ENCODE measurements at places on chromosomes 11 and 22.

GRCh38 chr11:19332476-19332875 lies 91.7 kb upstream of the E2F8 start:
- DNase-seq: no peak

DNA sequence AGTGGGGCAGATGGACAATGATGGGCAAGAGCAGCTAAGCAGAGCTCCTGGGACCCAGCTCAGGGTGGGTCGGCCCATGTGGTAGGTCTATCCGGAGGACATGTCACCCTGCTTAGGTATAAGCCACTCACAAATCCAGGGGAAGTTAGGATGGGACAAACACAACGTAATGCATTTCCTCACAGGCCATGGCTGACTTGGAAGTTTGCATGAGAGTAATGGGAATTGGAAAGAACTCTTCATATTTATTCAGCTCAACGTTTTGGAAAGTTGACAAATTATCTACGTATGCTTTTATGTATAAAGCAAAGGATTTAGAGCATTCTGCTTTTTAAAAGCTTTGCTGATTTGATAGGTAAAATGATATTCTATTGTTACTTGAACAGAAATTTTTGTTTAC lies 74.9 kb downstream of the SMCO4 start:
- DNase-seq: no peak

- DNase-seq: no peak
Measured at GRCh38 chr11:69014898-69015549, 2.0 kb upstream of the MRGPRF start.

DNA sequence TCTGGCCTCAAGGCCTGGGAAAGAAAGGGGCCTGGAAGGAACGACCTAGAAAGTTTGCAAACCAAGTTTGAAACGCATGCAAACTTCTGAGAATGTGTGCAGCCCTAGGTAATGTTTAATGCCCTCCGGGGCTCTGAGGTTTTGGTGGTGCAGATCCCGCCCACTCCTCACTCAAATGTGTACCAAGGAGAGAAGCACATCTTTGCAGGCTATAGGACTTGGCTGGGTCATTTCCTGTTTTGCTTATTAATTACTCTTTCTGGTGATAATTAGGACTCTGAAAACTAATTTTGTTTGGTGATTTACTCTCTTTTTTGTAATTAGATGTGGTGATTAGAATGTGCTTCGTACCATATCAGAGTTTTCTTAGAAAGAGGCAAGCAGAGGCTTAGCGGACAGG lies 625.9 kb upstream of the CADM1 start:
- DNase-seq: no peak

DNA sequence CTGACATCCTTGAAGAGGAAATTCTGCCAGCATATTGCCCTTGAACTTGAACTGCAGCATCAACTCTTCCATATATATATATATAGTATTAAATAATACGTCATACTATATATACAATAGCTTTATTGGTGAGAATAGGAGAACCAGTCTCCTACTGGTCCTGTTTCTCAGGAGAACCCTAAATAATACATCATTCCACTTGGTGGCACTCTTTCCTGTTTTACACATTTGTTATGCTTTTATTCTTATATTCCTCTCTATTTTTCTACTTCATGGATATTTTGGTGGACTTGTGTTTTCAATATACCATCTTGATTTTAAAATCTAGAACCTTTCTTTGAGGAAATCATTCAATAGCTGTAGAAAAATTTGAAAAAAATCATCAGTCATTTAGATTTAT lies 193.3 kb downstream of the TRPC6 start:
- peak; percentile 10 for DNase-seq

DNA sequence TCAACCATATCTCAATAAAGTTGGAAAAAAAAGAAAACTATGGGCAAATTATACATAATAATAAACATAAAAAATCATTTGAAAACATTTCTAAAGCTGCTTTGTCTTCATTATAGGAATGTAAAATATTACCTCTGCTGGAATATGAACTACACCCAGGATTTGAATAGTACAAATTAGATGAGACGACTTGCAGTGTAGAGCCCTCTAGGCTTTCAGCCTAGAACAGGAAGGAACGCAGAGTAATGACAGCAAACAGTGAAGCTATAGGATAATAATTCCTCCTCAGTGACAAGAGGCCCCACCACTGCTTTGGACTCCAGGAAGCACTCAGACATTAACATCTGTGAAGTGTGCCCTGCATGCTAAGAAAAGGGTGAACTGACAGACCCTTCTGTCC lies 7.7 kb downstream of the OR2AG1 start:
- DNase-seq: no peak

- DNase-seq: no peak
Measured at GRCh38 chr11:17974246-17974645, 38.6 kb downstream of the SERGEF start.

- no peak for DNase-seq
Measured at GRCh38 chr22:38257650-38258250, 15.1 kb downstream of the TMEM184B start.

DNA sequence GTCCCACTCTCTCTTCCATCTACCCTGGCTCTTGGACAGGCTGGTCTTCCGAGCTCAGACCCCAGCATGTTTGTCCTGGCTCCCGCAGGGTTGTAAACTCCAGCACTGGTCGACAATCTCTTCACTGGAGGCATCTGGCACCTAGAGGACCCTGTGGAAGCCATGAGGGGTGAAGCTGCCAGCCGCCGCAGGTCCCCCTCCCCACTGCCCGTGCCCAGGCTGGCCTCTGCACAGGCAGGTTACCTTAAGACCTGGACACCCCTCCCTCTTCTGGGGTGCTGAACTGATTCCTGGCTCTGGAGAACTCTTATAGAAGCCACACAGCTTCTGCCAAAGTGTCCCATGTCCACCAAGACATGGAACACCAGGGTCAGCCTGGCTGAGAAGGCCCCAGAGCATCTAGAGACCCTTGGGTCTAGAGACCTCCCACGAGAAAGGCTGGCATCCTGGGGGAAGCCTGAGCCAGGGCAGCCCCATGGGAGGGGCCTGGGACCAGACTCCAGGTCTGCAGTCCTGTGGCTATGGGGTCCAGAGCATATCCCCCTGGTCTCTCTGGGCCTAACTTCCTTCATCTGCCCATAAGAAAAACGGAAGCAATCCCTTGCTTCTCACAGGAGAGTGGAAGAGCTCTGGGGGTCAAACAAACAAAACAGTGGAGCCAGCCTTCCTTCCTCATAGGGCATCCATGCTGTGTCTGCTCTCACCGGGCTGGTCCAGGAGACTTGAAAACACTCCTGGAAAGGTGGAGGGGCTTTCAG lies 30.6 kb downstream of the LMO1 start:
- DNase-seq: no peak

DNA sequence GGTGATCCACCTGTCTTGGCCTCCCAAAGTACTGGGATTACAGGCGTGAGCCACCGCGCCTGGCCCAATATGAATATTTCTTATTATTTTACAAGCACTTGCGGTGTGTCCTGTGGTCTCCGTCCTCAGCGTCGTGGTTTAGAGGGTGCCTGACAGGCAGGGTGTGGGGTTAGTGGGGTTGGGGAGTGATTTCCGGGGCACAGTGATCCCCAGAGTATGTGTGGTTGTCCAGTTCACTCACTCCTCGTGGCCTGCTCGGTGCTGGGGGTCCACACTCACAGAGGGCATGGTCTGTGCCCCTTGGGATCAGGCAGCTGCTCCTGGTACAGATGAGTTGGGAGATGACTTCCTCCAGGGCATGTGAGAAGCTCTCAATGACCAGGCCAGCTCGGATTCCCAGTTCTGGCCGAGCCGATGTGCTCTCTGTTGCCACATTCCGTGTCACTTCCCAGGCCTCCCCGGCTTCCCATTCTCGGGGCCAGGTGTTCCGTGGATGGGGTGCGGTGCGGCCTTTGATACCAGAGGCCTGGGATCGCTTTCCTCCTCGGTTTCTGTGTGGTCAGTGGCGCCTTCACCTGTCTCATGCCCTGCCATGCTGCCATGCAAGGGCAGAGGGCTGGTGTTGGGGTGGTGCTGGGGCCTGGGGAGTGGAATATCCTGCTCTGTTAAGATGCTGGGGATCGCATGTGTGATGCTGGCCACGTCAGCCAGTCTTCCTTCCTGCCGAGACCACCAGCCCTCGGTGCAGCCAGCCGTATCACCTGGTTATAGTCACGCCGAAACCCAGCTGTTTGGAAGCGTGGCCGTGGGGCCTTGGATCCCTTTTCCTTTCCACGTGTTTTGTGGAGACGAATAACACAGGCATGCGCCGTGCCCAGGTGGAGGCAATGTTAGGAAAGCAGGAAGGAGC lies 39.6 kb downstream of the PARVB start:
- DNase-seq: no peak

GRCh38 chr11:123775289-123775688 lies 21.0 kb upstream of the OR6X1 start:
- DNase-seq: no peak

GRCh38 chr22:38218661-38219622 lies 17.1 kb downstream of the MAFF start:
- peak; percentile 98 for DNase-seq

GRCh38 chr11:92852229-92852628 lies 117.2 kb upstream of the MTNR1B start:
- DNase-seq: no peak

GRCh38 chr11:69463181-69463994 lies 18.1 kb upstream of the LINC01488 start:
- DNase-seq: peak; percentile 56

DNA sequence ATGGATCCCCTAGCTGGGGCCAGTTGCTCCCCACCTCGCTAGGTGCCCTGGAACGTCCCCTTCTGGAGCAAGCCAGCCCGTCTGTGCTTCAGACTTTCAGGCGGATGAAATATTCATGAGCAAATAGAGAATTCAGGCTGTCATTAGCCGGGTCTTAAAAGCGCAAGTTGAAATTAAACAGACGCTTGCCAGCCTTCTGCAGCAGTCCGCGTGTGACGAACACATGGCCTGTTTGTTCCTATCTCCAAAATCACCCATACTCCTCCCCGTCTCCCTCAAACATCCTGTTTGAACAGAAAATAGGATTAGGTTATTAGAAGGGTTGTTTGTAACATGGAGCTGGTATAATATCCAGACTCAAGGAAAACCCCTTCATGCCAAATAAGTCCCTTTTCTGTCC lies 38.7 kb downstream of the MYO18B start:
- no peak for DNase-seq

DNA sequence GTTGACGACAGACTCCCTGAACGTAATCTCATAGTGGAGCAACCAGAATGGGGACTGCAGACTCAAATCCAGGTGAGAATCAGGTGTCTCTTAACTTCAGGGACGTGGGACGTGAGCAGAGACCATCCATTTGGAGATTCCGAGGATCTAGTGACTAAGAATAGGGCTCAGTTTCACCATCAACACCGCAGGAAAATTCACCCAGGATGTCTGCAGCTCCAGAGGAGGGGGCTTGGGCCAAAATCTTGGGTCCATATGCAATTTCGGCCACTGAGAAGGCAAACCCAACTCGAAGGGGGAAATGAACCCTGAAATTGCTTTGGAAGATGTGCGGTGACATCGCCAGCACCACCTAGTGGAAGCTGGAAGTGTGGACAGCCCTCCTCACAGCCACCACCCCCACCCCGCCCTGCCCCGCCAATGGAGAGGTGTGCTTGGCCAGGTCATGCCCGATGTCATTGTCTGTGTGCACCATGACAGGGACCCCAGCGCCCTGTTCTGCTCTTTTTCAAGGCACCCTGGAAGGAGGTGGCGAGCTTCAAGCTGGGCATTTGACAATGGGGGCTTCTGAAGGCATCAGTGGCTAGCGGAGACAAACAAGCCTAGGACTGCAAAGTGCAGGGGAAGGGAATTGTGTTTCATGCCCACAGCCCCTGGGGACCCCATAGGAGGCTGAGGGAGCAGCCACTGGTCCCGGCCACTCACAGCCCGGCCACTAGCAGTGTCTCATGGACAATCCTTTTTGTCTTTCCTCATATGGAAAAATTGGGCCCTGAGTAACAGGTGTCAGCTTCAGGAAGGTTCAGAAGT lies 24.8 kb downstream of the APOL1 start:
- peak; percentile 59 for DNase-seq

- DNase-seq: peak; percentile 65
Measured at GRCh38 chr22:30232716-30233218, 13.8 kb downstream of the LIF start.

DNA sequence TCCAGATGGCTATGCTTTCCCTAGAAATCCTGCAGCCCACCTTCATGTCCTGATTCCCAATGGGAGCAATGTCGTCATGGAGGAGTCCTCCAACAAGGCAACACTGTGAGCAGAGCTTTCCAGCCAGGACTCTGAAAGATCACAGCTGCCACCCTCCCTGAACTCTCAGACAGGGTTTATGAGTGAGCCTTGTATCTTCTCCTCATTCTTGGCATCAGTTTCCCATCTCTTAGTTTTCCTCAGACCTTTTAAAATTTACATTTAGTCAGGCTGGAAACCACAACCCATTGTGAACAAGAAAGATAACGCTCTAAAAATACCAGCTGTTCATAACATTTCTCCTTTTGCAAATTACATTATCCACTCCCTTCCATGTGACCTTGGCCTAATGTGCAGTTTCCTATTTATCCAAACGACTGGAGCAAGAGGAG lies 15.6 kb upstream of the LYVE1 start:
- DNase-seq: no peak

GRCh38 chr22:19041704-19042074 lies 80.5 kb downstream of the DGCR2 start:
- DNase-seq: no peak

DNA sequence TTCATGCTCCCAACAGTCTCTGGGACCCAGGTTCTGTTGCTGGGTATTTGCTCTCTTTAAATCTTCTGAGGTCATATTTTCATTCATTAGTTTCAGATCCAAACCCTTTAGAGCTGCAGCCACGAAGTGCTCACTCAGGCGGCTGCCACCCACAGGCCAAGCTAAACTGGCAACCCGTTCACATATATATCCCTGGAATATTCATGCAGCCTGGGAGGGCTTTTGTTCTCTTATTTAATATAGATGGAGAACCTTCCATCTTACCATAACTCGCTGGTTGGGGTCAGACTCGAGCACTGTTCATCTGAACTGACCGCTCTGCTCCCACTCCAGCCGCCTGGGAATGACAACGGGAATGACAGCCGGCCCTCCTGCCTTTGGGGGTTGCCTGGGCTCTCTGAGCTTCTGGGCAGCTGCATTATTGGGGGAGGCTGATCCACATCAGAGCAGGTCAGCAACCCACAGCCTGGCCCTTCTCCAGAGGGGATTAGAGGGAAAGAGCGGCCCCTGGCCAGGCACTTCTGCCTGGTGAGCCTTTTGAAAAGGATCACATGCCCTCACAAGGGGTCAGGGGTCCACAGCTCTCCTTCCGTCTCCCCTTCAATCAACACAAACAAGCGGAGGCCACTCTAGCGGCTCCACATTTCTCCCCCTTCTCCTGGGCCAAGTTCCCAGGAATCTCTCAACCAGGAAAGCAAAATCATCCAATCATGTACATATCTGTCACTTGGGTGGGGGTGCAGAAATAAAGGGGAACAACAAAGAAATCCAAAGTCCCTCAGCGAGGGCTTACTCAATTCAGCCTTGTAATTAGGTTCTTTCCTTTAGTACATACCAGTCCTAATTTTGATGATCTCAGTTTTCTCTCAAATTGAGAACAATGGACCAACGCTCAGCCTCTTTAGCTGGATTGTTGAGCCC lies 11.8 kb downstream of the TMEM184B start:
- no peak for DNase-seq

DNA sequence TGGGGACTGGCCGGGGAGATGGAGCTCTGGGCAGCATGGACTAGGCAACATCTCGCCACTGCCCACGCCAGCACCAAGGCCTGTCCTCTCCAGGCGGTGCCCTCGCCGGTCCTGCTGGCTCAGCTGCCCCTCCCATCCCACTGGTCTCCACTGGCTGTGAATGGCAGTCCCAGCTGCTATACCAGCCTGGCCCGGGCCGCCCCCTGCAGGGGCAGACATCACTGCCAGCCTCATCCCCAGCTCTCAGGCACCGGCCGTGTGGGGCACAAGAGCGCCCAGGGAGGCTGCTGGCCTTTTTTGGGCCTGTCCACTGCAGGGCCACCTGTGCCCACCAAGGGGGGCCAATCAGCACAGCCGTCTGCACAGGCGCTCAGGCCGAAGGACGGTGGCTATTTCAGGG lies 30.1 kb upstream of the H19 start:
- DNase-seq: no peak
